Stimulated activated CD8-positive, alpha-beta memory T cell treated with anti-CD3 and anti-CD28 coated beads, Interleukin-4, amount 100 ng/mL, for 24 hours (primary cell): ENCODE measurements at places on chromosomes 6 and 20.

DNA sequence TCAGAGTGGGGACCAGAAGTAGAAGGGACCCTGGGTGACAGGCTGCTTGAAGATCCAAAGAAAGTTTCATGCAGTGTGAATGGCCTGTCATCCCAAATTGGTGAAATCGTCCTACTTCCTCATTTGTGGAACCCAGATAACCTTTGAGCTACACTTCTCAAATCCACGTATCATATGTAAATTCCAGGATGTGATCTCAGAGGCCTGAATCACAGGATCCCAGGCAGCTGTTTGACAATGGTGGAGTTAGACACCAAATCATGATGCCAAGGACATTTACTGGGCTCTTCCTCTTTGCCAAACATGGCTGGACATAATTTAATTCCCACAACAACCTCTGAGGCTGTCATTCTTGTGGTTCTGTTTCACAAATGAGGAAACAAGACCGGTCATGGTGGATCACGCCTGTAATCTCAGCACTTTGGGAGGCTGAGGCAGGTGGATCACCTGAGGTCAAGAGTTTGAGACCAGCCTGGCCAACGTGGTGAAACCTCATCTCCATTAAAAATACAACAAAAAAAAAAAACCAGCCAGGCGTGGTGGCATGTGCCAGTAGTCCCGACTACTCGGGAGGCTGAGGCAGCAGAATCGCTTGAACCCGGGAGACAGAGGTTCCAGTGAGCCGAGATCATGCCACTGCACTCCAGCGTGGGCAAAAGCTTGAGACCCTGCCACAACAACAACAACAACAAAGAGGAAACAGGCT, 39.9 kb upstream of the TTPAL start:
- DNase-seq: no peak

GRCh38 chr20:50558483-50558925, 48.3 kb downstream of the PTPN1 start:
- DNase-seq: no peak

GRCh38 chr20:40294175-40294574, 394.9 kb downstream of the MAFB start:
- no peak for DNase-seq

DNA sequence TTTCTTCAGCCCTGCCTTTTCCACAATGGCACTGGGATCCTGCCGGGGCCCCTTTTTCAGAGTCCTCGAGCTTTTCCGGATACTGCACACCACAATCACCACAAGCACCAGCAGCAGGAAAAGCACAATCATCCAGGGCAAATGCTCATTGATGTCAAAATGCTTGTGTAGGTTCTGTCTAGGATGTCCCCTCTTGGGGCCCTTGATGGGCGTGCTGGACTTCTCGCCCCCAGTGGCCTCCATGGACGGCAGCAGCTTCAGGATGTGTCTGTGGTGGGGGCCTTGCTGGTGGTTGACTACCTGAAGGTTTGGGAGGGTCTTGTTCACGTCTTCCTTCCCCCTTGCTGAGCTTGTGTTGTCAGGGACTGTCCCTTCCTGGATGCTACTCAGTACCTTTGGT, 25.7 kb downstream of the TNFRSF21 start:
- no peak for DNase-seq

- DNase-seq: no peak
Observed at GRCh38 chr20:25571240-25571639, 14.1 kb downstream of the NINL start.

DNA sequence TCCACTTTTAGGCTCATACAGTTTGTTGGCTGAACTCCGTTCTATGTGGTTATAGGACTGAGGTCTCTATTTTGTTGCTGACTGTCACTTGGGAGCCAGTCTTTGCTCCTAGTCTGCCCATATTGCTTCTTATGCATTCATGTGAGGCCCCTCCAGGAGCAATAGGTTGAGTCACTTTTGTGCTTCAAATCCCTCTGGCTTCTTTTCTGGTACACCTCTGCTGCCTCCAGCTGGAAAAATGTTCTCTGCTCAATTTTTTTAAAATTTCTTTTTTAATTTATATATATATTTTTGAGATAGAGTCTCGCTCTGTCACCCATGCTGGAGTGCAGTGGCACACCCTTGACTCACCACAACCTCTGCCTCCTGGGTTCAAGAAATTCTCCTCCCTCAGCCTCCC, 42.7 kb upstream of the NOX3 start:
- DNase-seq: no peak

GRCh38 chr6:470901-471448, 79.4 kb downstream of the IRF4 start:
- no peak for DNase-seq

DNA sequence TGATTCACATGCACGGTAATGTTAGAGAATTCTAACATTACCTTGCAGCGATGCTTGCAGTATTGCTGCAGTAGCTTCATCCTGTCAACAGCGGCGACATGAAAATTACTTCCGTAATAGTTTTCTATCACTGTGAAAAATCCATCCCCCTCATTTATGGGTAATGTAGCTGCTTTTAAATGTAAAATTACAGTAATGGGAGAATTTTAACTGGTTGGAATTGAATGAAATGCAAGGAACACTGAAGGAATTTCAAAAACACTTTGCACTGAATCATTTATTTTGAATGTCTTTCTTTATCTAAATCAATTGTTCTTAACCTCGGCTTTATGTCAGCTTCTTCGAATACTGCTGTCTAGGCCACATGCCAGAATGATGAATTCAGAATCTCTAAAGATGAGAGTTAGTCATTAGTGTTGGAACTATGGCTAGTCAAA, 102.4 kb upstream of the HIVEP1 start:
- no peak for DNase-seq

GRCh38 chr6:160775792-160776580, 73.9 kb downstream of the PLG start:
- DNase-seq: no peak

GRCh38 chr6:129200151-129200550, 317.2 kb downstream of the LAMA2 start:
- no peak for DNase-seq

- DNase-seq: no peak
Observed at GRCh38 chr20:35200267-35200666, 26.2 kb upstream of the MMP24 start.
